CD4-positive, alpha-beta memory T cell (primary cell): ENCODE measurements at places on chromosomes 16 and 17. TPM values are rescaled to one million over a fixed set of nuclear protein-coding genes. Genes with fewer than 3 reads are reported as not detected.

CHST5 gene
- not detected for total RNA-seq

NACA2 gene
- total RNA-seq, result not detected

DNA sequence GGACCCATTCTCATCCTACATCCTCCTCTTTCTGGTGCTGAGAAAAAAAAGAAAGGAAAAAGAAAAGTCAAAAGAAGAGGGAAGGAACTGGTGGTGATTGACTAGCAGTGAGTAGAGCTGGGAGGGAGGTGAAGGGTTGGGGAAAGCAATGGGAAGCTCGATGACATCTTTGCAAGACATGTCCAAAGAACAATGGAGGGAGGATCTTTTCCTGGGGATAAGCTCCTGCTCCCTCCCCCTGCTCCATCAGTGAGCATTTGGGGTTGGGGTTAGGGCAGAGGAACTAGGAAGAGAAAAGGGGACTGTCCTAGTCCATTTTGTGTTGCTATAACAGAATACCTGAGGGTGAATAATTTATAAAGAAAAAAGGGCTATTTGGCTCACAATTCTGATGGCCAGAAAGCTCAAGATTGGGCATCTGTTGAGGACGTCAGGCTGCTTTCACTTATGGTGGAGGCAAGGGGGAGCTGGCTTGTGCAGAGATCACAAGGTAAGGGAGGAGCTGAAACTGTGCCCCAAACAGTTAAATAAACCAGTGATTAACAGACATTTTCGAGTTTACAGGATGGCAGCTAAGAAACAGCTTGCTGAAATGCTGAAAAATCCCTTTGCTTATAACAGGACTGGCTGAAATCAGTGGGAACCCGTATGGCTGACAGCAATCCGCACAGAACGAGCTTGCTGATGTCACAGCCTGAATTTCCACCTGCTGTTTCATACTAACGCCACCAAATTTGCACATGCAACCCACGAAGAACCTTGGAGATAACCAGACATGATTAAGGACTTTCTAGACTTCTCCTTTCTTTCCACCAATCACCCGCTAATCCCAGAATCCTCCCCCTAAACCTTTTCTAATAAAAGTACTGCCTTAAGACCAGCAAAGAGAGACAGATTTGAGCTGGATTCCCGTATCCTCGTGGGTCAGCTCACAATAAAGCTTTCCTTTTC, 1.6 kb upstream of the ODF4 start:
- H3K4me1 ChIP-seq, result no peaks in the 10 kb centered on the region
- no peaks in the 10 kb centered on the region for H3K36me3 ChIP-seq
- no peak for DNase-seq
- no peak overlapping the region for H3K4me3 ChIP-seq

DNA sequence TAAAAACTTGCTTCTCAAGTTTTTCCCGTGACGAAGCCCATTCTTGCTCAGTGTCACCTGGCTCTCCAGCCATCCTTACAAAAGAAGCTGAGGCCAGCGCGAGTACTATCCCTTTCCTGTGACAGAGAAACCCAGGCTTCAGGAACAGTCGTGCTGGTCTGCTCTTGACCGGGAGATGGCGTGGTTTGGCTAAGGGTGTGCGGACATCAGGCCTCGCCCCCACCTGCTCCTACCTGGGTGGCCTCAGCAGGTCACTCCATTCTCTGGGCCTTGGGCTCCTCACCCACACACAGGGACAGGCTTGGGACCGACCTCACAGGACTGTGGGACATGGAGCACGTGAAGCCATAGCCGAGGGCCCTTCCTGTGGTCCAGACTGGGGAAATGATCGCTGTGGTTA, 75.2 kb upstream of the CIBAR2 start:
- no peaks in the 10 kb centered on the region for H3K4me1 ChIP-seq
- H3K36me3 ChIP-seq, result no peaks in the 10 kb centered on the region
- H3K27ac ChIP-seq, result no peak overlapping the region
- DNase-seq, result no peak

GRCh38 chr17:74176546-74177001, 26.9 kb upstream of the RPL38 start:
- peaks cover 4% of the 10 kb centered on the region for H3K27me3 ChIP-seq
- H3K4me3 ChIP-seq, result no peak overlapping the region
- DNase-seq, result peak; percentile 13
- no peak overlapping the region for H3K27ac ChIP-seq
- H3K4me1 ChIP-seq, result no peaks in the 10 kb centered on the region

GRCh38 chr16:82282662-82283061, 112.6 kb upstream of the MPHOSPH6 start:
- no peak overlapping the region for H3K27ac ChIP-seq
- no peaks in the 10 kb centered on the region for H3K27me3 ChIP-seq
- H3K36me3 ChIP-seq, result no peaks in the 10 kb centered on the region
- H3K4me3 ChIP-seq, result no peak overlapping the region

DNA sequence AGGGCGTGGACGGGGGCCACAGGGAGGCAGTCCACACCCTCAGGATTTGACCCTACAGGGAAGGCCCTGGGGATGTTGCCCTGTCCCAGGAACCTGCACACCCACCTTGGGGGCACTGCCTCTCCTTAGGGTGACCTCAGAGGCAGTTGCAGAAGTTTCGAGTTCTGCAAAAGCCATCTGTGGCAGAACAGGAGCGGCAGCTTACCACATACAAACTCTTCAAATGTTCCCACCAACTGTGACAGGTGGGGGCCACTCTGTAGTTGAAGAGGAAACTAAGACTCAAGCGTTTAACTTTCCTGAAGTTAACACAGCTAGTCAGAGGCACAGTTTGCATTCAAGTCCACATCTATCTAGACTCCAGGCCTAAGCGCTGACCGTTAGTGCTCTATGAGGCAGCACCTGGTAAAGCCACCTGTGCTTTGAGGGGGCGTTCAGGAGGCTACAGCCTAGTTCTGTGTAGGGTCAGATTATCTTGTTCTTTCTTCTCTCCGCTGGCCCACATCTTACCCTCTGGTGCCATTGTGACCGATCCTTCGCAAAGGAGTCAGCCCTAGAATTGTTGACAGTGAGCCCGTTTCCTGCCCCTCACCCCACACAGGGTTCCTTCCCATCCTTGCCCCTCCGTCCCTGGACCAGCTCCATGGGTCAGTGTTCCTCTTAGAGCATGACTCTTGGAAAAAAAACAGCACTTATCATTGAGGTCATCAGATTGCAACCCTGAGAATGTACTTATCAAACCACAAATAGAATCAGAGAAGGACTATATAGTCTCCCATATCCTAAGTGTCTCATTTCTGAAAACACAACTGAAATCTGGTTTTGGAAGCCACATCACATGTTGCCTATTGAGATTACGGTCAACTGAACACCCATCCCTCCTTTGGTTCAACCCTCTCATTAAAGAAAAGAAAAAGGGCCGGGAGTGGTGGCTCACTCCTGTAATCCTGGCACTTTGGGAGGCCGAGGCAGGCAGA, 45.4 kb downstream of the CDH1 start:
- DNase-seq, result no peak
- H3K4me1 ChIP-seq, result no peaks in the 10 kb centered on the region
- no peak overlapping the region for H3K27ac ChIP-seq
- no peaks in the 10 kb centered on the region for H3K27me3 ChIP-seq
- no peaks in the 10 kb centered on the region for H3K36me3 ChIP-seq
- no peak overlapping the region for H3K4me3 ChIP-seq

DNA sequence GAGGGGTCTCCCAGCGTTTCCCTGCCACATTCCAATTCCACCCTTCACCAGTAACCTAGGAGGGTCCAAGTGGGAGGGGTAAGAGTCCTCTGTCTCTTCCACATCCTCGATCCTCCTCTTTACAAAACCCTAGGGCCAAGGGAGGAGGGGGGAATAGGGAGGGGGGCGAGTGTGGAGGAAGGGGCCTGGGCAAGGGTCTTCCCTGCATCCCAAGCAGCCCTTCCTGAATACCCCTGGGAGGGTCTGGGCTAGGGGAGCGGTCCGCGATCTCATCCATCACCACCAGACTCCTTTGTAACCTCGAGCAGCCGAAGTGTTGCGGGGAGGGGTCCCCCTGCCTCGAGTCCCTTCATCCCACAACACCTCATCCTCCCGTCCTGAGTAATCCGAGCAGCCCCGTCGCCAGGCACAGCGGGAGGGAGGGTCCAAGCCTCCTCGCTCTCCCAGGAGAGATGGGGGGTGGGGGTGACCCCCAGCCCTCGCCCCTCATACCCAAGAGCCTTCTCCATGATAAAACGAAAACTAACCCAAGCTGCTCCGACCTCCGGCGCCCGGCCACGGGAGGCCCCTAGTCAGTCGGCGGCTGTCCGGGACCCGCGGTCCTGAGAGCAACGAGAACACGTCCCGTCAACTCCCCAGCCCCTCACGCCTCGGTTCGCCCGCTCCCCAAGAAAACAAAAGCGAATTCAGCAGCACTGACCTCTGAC, 502 bp downstream of the SMPD3 start:
- H3K36me3 ChIP-seq, result no peaks in the 10 kb centered on the region
- DNase-seq, result no peak
- H3K4me3 ChIP-seq, result peak overlapping the region; percentile 47
- no peak overlapping the region for H3K27ac ChIP-seq

- peaks cover 9% of the 10 kb centered on the region for H3K27me3 ChIP-seq
- DNase-seq, result no peak
- H3K36me3 ChIP-seq, result no peaks in the 10 kb centered on the region
- H3K4me1 ChIP-seq, result no peaks in the 10 kb centered on the region
- no peak overlapping the region for H3K27ac ChIP-seq
These were observed 8.5 kb upstream of the WNT9B start for GRCh38 chr17:46842835-46843234.

- peaks cover 7% of the 10 kb centered on the region for H3K4me1 ChIP-seq
- no peaks in the 10 kb centered on the region for H3K27me3 ChIP-seq
- no peak overlapping the region for H3K27ac ChIP-seq
- no peaks in the 10 kb centered on the region for H3K36me3 ChIP-seq
These were observed 46.5 kb downstream of the FAM222B start for GRCh38 chr17:28796062-28796461.

- H3K4me1 ChIP-seq, result peaks cover 23% of the 10 kb centered on the region
- DNase-seq, result peak; percentile 53
- peak overlapping the region; percentile 49 for H3K4me3 ChIP-seq
- H3K36me3 ChIP-seq, result no peaks in the 10 kb centered on the region
These were observed 837 bp upstream of the PRDM7 start for GRCh38 chr16:90077757-90078578.

DNA sequence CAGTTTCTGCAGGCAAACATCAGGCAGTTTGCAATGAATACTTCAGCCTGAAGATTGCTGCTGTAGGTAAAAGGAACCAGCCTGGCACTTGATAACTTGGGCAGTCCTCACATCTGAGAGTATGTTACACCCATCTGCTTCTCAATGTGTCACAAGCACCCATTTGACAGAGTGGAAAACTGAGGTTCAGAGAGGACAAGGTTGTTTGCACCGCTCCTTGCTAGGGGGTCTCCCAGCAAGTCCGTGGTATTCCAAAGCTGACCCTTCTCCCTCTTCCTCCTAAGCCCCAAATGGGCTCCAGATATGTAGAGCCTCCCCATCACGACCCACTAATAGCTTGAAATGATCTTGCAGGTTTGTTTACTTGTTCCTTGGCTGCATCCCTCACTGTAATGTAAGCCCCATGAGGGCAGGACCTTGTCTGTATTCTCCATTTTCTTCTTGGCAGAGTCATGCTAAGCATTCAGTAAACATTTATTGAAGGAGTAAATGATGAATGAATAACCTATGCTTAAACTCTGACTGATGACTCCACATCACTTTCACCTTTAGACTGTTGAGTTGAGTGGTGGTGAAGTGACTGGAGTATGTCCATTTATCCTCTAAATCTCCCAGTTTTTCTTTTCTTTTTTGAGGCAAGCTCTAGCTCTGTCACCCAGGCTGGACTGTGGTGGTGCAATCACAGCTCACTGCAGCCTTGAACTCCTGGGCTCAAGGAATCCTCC, 26.4 kb downstream of the HNF1B start:
- H3K4me3 ChIP-seq, result no peak overlapping the region
- no peak for DNase-seq
- no peak overlapping the region for H3K27ac ChIP-seq
- H3K4me1 ChIP-seq, result no peaks in the 10 kb centered on the region

KRTAP1-5 gene
- total RNA-seq, result not detected

DNA sequence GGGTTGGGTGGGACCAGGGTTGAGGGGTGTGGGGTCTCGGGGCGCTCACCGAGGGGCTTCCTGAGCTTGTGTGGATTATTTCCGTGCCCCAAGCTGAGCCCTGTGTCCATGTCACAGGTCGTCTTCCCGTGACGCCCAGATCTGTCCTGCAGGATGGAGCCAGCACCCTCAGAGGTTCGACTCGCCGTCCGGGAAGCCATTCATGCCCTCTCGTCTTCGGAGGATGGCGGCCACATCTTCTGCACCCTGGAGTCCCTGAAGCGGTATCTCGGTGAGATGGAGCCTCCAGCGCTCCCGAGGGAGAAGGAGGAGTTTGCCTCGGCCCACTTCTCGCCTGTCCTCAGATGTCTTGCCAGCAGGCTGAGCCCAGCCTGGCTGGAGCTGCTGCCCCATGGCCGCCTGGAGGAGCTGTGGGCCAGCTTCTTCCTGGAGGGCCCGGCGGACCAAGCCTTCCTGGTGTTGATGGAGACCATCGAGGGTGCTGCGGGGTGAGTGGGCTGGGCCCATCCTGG, 1.0 kb downstream of the TELO2 start:
- no peak for DNase-seq
- peak overlapping the region; percentile 72 for H3K4me3 ChIP-seq
- peaks cover 20% of the 10 kb centered on the region for H3K4me1 ChIP-seq
- H3K27ac ChIP-seq, result no peak overlapping the region

DNA sequence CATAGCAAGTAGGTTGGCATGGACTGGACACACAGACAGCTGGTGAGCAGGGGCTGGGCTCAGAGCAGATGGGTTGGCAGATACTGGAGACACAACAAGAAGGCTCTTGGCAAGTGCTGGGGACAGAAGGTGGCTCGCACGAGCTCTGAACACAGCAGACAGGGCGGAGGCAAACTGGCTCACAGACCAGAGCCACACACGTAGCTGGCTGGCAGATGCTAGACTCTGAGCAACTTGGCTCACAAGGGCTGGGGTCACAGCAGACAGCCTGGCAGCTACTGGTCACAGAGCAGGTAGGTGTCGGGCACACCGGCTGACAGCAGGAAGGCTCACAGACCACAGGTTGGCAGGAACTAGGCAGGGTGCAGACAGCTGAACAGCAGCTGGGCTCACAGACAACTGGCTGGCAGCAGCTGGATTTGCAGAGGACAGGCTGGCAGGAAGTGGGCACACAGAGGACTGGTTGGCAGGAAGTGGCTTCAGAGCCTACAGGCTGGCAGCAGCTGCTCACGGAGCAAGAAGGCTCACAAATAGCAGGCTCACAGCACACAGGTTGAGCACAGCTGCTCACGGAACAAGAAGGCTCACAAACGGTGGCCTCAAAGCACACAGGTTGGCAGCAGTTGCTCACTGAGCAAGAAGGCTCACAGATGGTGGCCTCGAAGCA, 725 bp downstream of the KRTAP16-1 start:
- H3K27ac ChIP-seq, result peak overlapping the region; percentile 62
- H3K27me3 ChIP-seq, result no peaks in the 10 kb centered on the region
- DNase-seq, result peak; percentile 94
- no peak overlapping the region for H3K4me3 ChIP-seq
- H3K4me1 ChIP-seq, result peaks cover 59% of the 10 kb centered on the region
